ENCODE measurements at places on chromosomes 7 and 10. TPM values are rescaled to one million over a fixed set of nuclear protein-coding genes. Genes with fewer than 3 reads are reported as not detected.
A peak's percentile ranks its signal among the peaks of the same experiment; 100 is the strongest.

- DNase-seq = no peak
Observed at GRCh38 chr10:14545827-14546226, 215.1 kb upstream of the FRMD4A start.

DNA sequence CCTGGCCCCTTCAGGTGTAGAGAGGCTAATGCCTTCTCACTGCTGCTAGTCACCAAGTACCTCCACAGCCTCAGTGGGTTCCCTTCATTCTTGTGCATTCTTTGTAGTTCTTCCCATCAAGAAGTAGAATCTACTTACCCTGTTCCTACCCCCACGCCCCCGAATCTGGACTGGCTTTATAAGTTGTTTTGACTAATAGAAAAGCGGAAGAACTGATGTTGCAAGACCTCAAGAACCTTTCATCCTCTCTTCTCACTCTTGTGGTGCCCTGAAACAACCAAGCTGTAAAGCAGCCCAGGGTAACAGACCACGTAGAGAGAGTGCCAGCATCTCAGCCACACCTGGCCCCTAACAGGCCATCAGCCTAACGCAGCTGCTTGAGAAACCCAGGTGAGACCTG, 23.2 kb upstream of the LAMB1 start:
- no peak for DNase-seq

Gene TMEM196
- not detected for total RNA-seq

DNA sequence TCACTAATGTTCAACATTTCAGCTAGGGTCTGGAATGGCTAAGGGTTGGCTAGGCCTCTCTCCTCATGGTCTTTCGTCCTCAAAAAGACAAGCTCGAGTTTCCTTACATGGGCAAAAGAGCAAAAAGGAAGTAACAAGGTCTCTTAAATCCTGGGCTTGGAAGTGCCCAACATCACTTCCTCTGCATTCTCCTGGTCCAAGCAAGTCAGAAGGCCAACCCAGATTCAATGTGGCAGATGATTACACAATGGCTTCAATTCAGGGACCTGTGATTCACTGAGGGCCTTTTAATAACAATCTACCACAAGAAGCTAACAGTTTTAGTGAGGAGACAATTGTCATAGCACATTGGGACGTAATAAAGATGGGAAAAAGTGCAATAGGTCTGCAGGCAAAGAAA, 4.4 kb upstream of the NUP205 start:
- no peak for DNase-seq

DNA sequence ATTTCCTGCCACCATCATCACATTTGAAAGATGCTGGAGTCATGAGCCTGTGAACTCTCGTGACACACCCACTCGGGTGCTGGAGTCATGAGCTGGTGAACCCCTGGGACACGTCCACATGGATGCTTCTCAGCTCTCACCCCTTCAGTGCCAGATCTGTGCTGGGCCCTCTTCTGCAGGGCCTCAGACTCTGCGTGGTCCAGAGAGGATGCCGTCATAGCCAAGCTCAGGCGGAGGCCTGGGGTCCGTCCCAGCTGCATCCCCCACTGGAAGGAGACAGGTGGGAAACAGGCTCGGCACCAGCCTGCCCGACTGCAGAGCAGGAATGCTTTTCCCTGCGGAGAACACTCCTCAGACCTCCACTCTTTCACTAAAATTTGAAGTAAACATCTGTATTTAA, 156.5 kb upstream of the PPP2R2D start:
- DNase-seq = no peak

- DNase-seq = no peak
Observed at GRCh38 chr10:60496181-60496580, 106.5 kb upstream of the ANK3 start.

DNA sequence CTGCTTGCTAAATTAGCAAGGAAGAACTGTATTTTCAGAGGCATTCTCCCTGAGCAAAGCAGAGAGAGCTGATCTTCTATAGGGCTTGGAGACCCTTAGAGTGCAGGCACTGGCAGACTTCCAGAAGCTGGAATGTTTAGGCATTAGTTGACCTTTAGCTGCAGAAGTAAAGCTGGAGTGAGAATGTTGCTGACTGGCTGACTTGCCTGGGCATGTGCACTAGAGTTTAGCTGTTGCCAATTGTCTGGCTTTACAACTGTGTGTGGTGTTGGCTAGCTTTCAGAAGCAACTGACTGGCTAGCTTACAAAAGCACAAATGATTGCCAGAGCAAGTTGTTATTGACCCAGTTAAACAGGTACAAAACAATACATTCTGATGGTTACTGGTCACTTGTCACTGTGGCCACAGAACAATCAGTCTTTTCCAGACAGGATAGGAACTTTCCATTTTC, 25.1 kb downstream of the FAM13C start:
- peak; percentile 28 for DNase-seq

Gene GPR15LG
- 7.5 TPM for total RNA-seq

Gene WDR86
- total RNA-seq = 8.9 TPM

DNA sequence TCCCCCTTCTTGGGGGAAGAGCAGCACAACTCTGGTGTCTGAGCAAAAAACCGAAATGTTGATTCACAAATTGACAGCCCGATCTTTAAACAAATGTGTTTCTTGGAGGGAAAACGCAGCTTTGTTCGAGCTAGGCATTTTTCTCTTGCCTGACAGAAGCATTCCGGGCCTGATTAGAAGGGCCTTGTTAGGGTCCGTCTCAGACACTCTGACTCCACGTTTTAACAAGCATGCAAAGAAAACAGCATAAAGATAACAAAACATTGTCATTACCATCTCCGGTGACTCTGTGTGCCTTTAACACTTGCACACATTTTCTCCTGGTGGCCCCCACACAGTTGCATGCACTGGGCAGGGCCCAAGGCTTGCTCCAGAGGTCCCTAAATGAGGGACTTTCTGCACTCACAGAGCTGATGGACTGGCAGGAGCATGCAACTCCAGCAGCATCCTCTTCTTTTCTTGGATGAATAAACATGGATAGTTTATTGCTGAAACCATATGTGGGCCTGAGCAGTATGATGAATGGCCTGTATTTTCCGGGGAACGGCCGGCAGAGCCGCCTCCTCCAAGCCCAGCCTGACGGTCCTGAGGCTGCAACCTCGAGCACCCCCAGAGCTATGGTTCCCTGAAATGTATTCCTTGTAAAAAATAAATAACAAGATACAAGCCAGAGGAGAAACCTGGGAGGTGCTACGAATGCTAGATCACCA, 50.9 kb downstream of the EBF3 start:
- DNase-seq = peak; percentile 25

Gene SFRP4
- 7.9 TPM for total RNA-seq

DNA sequence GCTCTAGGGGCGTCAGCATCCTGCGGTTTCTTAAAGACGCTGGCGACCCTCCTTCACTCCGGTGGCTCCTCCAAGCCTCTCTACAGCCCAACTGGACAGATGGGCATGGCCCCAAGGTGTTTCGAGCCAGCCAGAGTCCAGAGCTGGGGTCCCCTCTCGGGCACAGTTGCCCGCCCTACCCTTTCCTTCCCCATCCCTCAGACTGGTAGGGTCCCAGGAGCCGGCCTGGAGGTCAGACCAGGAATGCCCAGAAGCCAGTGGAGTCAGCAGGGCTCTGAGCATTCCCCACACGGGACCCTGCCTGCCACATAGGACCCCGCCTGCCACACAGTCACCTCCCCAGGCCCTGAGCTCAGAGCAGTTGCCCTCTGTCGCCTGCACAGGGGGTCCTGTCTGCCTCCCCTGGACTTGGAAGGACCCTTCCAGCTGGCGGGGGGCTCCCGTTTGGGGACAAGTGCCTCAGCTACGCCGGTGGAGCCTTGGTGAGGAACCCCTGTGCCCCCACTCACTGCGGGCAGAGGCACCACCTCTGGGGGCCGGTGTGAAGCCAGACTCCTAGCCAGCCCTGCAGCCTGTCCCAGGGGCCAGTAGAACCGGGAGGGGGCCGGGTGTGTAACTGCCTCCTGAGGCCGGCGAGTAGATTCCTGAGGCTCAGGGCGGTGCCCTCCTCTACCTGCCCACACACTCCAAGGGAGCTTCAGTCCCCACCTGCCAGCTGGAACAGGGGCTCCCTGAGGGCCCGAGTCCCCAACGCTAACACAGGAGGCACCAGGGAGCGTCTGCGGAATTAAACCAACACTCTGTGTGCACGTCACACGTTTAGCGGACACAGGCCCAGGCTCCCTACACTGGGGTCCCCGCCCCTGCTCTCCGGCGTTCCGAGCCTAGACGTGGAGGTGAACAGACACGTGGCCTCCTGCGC, 19.4 kb upstream of the PDGFA start:
- peak; percentile 75 for DNase-seq

Measured in stomach (tissue), 19 donors.